Inflammatory macrophage treated with lipopolysaccharide for 4 hours (primary cell): ENCODE measurements at places on chromosomes 4 and X.
A peak's percentile ranks its signal among the peaks of the same experiment; 100 is the strongest.

DNA sequence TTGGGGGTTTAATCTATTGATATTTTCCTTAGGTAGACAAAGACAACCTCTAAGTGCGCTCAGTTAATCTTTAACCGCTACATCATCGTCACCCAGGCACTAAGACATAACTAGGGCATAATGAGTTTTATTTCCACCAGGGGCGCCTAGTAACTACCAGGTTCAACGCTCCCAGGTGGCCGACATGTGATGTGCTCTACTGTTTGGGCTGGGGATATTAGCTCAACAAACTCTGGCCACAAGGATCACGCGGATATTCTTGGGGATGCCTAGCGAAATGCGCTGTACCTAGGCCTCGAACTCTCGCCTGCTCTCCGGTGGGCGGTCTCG is 915 bp upstream of the RAB33B start:
- DNase-seq: no peak

- no peak for DNase-seq
Measured at GRCh38 chr4:126109836-126110235, 795.1 kb downstream of the FAT4 start.

DNA sequence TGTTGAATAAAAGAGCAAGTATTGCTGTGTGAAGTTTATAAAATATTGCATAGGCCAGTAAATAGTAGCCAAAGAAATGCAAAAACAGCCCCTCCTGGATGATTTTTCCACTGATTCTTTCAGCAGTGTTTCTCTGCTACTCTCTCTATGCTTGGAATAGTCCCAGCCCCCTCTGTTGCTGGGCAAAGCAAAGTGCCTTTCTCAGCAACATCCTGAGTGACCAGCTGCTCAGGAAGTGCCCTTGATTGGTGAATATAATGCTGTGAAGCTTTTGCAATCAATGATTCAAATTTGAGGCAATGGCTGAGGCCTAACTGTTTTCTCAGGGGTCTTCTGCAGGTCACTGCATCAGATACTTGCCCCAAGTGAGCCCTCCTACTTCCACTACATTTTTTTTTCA is 656.7 kb downstream of the ZNF674 start:
- DNase-seq: no peak

DNA sequence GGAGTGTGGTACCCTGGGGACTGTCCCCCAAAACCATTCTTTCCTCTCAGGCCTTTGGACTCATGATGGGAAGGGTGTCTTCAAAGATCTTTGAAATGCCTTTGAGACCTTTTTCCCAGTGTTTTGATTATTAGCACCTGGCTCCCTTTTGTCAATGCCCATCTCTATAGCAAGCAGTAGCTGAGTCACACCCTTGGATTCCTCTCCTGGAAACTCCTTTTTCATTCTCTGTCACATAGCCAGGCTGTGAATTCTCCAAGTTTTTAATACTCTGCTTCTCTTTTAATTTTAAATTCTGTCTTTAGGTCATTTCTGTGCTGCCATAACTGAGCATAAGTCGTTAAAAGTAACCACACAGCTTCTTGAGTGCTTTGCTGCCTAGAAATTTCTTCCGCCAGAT is 29.7 kb downstream of the IL21 start:
- DNase-seq: no peak

GRCh38 chr4:92334716-92335350 is 31.1 kb downstream of the GRID2 start:
- no peak for DNase-seq

GRCh38 chr4:169540774-169541173 is 71.6 kb downstream of the NEK1 start:
- DNase-seq: no peak

DNA sequence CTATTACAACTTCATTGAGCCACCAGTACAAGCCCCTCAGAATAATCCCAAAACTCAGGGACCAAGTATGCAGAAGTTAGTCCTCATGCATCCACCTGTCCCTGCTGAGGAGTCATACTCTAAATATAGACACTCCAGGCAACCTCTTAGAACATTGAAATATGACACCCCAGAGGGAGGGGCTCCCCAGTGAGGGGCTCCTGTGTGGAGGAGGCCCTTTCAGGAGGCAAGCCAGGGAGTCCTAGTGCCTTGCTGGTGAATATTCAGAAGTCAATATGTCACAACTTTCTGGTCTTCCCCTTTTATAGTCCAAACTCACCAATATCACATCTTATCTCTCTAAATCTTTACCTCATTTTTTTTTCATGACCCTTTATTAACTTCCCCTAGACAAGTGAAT is 1.6 kb upstream of the ARMCX6 start:
- no peak for DNase-seq

GRCh38 chr4:71498625-71499024 is 159.8 kb downstream of the SLC4A4 start:
- no peak for DNase-seq

GRCh38 chrX:47674776-47675175 is 15.8 kb upstream of the UXT start:
- DNase-seq: no peak

DNA sequence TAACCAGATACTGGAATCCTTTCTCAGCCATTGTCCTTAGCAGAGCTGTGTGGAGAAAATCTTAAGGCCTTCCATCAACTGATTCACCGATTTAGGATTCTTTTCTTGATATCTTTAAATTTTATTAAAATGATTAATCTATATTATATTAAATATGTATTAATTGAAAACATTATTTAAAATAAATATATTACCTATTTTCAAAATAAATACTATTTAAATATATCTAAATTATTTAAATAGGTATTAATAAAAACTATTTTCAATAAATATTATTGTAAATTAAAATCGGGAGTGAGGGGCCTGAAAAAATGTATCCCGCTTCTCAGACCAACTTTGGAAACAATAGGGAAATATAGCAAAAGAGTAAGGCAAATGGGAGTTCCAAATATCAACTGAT is 94.0 kb upstream of the HPF1 start:
- no peak for DNase-seq

DNA sequence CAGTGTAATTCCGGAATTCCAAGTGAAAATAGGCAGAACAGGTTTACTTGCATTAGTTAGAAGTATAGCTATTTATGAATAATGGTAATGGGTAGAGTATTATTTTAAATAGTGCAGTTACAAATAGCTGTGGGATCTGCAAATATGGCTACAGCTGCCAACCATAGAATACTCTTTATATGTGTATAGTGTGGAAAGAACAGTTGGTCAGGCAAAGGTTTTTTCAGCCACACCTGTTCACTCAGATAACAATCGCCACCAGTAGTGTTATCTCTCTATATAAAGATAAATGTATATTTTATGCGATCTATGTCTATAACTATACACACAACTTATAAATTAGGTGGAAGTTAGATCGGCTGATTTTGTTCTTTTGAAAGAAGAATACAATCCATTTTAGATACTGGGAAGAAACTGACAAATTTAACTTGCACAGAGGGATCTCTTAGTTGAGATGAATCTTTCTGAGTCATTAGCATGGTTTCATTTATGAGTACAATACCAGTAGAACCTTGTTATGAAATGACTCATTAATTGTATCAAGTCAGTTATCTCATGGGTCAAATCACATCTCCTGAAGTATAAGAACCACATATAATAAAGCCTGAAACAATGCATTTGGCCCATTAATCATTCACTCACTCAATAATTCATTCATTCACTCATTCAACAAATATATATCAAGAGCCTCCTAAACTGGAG is 100.9 kb upstream of the NR3C2 start:
- no peak for DNase-seq

GRCh38 chr4:186537843-186538521 is 17.4 kb downstream of the MTNR1A start:
- no peak for DNase-seq

DNA sequence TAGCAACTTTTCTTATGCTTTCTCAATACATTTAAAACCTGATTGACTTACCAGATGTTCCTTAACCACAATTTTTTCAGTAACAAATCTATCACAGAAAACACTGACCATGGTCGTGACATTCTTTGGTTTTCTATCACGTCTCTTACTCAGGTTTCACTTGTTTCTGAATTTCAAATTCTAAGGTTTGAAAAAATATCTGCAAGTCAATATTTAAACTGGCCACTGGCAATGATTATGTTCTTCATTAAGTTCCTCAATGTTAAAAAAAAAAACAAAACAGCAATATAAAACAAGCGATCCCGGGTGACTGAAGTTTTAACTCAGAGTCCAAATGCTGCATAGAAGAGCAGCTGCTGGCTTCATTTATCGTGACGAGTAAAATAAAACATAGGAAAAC is 128.9 kb downstream of the RBM47 start:
- DNase-seq: no peak

- no peak for DNase-seq
Measured at GRCh38 chr4:96952610-96953009, 1112.7 kb downstream of the PDHA2 start.

DNA sequence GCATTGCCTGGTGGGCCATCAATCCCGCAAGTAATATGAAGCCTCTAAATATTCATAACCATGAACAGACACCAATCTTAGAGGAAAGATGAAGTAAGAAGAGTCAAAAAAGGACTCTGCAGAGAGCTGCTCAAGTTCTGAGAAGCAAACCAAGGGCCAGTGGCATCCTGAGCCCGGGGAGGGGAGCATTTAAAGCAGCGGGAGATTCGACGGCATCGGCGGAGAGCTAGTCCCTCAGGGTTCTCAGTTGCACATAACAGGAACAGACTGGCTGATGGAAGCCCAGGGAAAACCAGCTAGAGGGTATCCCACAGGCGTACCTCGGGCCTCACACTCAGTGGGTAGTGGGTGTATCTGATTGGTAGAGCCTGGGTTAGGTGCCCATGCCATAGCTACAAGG is 4.9 kb upstream of the PNMA6E start:
- no peak for DNase-seq

DNA sequence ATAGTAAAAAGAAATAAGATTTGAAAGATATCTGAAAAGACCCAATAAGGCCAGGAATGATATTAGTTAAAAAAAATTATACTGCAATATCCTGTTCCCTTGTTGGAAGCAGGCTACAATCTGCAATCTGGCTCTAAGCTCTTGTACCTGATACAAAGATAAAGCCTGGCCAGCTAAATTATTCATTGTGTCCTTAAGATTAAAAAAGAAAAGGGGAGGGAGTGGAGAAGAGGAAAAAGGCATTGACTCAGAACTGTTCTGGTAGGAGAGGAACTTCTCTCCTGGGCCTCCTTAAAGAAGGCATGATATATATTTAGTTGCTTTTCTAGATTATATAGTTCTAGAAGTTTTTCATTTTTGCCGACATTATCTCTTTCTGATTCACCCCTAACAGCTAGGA is 46.7 kb downstream of the IRF2 start:
- DNase-seq: no peak

DNA sequence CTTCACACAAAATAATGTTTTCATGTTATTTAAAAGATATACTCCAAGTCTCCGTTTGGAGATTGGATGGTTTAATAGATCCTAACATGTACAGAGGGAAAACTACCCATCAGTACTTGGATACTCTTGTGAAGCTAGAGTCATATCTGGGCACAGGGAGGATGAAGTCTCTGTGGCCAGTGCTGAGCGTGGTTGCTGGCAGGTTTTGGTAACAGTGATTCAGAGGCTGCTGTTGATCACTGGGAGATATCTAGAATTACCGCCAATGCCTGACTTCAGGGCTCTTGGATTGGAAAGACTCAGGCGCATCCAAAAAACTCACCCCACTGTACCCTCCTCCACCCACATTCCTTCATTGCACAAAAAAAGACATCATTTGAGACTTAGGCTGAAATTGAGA is 107.2 kb upstream of the PGRMC2 start:
- no peak for DNase-seq

- DNase-seq: peak; percentile 61
Measured at GRCh38 chr4:184838249-184839074, 12.7 kb upstream of the ACSL1 start.

GRCh38 chr4:157973297-157973696 is 199.5 kb downstream of the GASK1B start:
- no peak for DNase-seq

DNA sequence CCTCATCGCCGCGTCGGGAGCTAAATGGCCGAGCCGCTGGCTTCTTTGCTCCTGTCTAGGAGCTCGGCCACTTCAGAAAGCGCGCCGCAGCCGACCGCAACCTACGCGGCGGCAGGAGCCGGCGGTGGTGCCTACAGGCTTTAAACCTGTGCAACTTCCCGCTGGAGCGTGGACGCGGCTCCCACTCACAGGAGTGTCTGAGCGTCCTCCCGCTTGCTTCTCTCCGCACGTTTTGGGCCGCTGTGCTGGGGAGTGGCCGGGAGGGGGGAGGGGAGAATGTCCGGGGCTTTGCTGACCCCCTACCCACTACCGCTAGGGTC is 1.0 kb downstream of the NHSL2 start:
- DNase-seq: no peak
